B cell (primary cell): ENCODE measurements at places on chromosomes 16 and 17.

- DNase-seq = no peak
Observed at GRCh38 chr17:9842057-9842758, 16.5 kb downstream of the GLP2R start.

GRCh38 chr16:70375636-70376611, 29.2 kb downstream of the DDX19A start:
- DNase-seq = no peak

DNA sequence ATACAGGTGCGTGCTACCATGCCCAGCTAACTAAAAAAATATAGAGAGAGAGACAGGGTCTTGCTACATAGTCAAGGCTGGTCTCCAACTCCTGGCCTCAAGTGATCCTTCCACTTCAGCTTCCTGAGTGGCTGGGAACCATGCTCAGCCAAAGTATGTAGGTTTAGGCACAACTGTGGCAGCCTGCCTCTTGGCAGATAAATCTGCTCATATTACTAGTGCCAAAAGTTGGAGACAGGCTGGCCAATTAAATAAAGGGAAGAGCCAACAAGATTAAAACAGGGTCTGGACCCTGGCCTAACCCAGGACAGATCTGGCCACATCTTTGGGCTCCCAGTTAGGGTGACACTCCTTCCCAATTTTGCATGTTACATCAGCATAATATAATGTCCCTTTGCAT, 151.7 kb downstream of the CBLN1 start:
- no peak for DNase-seq

DNA sequence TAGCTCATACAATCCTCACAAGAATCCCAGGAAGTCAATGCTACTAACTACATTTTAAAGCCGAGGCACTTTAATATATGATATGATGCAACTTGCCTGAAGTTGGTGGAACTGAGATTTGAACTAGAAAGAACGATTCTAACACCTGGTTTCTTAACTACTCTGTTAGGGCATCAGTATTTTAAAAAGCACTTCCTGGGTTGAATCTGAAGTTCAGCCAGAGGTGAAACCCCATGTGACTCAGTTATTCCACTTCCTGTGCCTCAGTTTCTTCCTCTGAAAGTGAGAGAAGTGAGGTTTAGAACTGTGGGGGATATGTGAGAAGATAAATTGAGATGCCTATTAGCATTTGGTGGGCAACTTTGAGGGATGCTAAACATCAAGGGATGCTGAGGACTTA, 129.4 kb upstream of the ANKFN1 start:
- no peak for DNase-seq

DNA sequence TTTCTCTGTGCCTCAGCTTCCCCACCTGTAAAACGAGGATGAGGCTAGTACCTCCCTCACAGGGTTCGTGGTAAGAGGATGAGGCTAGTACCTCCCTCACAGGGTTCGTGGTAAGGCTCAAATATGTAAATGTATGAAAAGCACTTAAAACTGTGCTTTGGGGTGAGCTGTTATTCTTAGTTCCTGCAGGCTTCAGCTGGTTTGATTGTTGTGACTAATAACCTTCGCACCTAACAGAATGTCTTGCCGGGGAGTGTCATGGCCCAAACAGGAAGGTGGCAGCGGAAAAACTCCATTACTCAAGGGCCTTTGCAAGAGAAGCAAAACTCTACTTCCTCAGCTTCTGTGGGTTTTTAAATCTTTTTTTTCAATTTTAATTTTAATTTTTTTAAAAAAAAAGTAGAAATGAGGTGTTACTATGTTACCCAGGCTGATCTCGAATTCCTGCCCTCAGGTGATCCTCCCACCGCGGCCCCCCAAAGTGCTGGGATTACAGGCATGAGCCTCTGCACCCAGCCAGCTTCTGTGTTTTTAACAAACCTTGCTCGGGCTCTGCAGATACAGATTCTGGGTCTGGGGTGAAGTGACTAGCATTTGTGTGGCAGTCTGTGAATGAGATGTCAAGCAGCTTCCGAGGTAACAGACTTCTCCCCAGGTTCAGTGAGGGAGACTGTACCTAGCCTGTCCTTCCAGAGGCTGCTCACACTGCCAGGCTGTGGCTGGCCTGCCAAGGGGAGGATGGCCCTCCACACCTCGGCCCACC, 103.0 kb downstream of the RAB11FIP4 start:
- peak; percentile 83 for DNase-seq

GRCh38 chr17:74750327-74751069, 2.1 kb downstream of the NHERF1 start:
- no peak for DNase-seq

DNA sequence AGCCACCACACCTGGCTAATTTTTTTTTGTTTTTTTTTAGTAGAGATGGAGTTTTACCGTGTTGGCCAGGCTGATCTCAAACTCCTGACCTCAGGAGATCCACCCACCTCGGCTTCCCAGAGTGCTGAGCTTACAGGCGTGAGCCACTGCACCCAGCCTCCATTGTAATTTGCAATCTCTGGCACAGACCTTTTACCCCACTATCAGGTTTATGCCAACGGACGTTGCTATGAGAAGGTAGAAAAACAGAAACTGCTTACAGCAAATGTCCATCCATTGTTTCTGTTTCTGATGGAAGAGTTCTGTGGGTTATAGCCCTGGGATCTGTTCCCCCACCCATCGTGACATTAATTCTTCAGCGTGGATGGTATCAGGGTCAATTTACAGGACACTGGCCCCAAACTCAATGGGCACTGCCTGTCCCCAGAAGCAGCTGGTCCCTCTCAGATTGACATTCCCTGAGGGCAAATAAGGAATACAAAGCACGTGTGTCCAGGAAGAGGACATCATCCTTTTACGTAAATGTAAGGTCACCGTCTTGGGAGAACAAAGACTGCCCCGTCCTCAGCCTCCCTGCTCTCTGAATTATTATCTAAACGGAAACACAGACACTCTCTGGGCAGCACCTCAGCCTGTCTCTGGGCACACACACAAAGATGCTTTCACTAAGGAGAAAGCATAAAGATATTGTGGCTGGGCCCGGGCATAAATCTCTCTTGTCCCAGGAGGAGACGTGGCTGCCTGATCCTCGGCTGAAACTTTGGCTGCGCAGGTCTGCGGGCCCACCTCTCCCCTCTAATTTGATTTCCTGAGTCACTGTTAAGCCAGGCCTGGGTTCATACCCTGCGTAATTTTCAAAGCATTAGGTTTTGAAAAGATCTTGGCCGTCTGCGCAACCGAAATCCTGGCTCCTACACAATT, 5.2 kb downstream of the KCNG4 start:
- DNase-seq = no peak

GRCh38 chr16:81818568-81818896, 39.4 kb downstream of the PLCG2 start:
- DNase-seq = no peak

DNA sequence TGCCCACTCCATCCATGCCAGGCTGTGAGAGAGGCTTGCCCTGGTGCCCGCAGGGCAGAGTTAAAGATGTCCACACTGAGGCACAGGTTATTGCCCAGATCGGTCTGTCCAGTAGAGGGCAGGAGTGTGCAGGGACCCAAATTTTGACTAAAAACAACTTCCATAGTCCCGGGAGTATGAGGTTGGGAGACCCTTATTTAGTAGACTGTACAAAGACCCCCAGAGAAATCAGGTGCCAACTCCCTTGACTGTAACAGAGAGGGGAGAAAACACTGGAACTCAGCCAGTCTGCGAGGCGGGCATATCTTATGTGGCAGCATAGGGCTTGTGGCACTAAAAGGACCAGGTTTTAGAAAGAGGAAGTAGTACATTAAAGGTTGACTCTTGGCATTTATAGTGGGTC, 43.4 kb downstream of the HNF1B start:
- DNase-seq = peak; percentile 76

DNA sequence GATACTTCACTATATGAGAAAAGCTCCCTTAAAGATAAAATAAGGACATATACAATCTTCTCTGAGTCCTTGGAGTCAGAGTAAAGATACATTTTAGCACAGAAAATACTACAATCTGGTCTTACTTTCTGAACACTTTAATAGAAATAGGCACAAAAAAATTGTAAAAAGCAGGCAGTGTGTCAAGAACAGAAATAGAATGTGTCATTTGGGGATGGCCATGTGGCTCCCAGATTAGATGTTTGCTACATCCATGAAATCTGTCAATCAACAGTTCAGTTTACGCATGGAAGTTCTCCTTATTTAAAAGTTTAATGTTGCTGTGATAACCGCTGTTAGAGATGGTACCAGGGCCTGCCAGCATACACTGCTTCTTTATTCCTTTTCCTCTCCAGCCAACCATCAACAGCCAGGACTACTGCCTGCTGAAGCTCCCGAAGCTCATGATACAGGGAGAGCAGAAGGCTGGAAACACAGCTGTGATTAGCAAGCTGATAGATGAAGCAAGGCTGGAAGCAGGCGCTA, 278.5 kb downstream of the CEP112 start:
- no peak for DNase-seq

DNA sequence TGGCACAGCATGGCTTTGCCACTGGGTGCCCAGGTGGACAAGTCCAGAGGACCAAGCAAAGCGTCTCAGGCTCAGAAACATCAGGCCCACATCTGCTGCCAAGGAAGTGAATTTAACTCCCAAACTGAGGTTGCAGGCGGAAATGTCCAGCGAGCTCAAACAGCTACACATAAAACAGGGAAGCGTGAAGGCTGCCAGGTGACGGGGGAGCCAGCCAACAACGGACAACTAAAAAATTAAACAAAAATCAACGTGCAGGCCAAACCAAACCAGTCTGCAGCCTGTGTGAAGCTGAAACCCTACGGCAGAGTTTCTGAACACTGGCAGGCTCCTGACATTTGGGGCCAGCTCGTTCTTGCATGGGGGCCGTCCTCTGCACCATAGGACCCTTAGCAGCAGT, 2.5 kb downstream of the TK1 start:
- DNase-seq = no peak

DNA sequence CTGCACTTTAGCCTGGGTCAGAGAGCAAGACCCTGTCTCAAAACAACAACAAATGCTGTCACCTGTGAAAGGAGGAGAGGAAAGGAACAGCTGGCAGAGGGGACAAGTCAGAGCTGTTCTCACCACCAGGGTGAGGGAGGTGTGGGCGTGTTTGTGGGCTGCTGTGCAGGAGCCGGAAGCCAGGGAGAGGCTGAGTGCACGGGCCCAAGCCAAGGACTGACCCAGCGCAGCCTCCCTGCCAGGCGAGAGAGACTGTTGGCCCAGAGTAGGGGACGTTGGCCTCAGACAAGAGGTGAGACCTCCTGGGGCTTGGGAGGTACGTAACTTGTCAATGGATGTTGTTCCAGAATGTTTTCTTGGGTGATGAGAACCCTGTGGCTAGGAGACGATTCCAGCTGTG, 10.7 kb downstream of the SPNS2 start:
- no peak for DNase-seq

GRCh38 chr17:15492791-15493692, 25.6 kb upstream of the CDRT4 start:
- no peak for DNase-seq

GRCh38 chr16:69707920-69708683, 18.3 kb downstream of the NQO1 start:
- DNase-seq = no peak

DNA sequence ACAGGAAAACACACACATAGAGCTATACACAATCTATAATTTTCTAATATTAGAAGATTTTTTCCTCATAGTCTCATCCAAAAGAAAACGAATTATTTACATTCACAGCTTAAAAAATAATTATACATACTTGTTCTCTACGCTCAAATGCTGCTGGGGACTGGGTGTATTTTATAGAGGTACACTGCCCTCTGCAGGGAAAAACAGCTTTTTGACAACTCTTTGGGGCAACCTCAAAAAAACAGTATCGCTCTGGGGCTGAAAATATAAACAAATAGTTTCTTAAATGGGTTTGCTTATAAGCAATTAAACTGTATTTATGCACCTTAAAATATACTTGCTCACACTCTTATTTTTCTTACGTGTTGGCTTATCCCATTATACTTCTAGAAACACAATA, 261.8 kb upstream of the PSMD7 start:
- no peak for DNase-seq

DNA sequence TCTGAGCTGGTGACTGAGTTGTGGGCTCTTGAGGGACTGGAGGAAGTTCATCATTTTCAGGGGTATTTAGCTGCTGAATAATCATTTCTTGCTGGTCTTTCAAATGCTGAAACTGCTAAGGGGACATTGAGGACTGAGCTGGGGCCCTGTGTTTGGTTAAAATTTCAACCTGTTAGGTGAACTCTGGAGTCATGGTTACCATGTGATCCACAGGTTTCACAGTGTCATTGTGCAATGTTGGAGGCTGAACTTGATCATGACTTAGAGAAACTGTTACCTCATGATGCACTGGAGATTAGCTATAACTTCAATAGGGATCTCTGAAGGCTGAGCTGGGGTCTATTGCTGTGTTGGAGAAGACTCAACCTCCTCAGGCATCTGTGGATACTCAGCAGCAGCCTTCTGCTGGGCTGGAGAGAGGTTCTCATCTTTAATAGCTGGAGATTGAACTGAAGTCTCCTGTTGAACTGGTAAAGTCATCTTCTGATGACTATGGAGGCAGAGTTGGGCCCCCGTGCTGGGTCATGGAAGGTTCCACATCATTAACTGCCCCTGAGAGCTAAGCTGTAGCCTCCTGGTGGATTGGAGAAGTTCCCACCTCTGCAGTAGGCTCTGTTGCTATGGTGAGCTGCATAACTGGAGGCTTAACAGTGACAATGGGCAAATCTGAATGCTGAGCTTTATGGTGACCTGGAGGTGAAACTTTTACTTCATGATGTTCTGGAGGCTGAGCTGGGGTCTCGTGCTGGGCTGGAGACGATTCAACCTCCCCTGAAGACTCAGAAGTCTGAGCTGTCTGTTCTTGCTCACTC, 15.2 kb downstream of the RDM1 start:
- no peak for DNase-seq

DNA sequence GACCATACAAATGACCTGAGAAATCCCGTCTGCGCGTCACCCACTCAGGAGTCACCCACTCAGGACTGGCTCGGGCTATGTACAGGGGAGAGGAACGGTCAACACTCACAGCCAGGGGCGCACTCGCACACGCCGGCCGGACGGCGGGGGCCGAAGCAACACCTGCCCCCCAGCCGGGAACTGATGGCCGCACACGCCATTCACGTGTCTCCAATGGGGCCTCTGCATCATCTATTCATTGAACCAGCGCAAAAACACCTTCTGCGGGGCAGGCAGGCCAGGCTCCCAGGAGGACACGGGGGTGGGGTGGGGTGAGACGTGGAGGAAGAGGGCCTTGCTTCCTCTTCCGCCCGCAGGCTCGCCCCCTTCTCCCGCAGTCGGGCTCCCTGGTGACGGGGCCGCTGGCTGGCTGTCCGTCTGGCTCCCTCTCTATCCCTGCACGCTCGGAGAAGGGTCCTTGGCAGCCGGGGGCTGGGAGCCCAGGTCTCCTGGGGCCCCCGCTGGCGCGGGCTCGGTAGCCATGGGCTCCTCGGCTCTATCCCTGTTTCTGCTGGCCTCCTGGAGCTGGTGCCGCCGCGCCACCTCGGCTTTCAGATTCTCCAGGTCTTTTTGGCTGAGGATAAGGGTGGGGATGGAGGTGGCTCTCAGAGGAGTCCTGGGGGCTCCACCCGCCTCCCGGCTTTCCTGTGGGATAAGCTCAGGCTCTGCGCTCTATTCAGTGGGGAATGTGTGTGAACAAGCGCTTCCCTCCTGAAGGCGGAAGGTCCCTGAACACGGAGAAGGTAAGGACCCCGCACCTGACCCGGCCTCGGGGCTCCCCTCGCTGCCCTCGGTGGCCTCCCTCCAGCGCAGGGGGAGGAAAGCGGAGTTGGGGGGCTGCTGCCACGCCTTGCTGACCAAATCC, 21.1 kb downstream of the CLUH start:
- DNase-seq = no peak
